Omental fat pad (tissue), 4 donors: ENCODE measurements at places on chromosomes 11 and 22.

GRCh38 chr22:21745948-21746347, 10.4 kb upstream of the YPEL1 start:
- DNase-seq, result no peak

- no peak for DNase-seq
Observed at GRCh38 chr11:75107187-75107586, 10.5 kb upstream of the OR2AT4 start.

- DNase-seq, result no peak
Observed at GRCh38 chr22:25397616-25398015, 166.9 kb upstream of the GRK3 start.

GRCh38 chr22:49586873-49587272, 240.8 kb downstream of the BRD1 start:
- DNase-seq, result no peak

DNA sequence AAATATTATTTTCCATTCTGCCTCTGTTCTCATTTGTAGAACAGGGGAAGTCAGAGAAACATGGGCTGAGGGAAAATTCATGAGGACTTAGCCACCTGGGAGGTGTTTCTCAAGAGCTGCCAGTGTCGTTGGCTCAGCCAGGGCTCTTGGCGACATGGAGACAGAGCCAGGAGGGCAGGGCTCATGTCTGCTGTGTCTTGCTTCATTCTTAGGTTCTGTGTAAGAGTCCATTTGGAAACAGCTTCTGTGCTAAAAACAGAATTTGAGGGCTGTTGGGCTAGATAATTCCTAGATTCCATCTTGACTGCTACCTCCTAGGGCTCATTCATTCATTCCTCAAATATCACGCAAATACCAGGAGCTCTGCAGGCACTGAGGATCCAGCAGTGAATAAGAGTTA, 15.1 kb upstream of the MRGPRX2 start:
- DNase-seq, result no peak

GRCh38 chr11:21307874-21308273, 638.5 kb downstream of the NELL1 start:
- no peak for DNase-seq

DNA sequence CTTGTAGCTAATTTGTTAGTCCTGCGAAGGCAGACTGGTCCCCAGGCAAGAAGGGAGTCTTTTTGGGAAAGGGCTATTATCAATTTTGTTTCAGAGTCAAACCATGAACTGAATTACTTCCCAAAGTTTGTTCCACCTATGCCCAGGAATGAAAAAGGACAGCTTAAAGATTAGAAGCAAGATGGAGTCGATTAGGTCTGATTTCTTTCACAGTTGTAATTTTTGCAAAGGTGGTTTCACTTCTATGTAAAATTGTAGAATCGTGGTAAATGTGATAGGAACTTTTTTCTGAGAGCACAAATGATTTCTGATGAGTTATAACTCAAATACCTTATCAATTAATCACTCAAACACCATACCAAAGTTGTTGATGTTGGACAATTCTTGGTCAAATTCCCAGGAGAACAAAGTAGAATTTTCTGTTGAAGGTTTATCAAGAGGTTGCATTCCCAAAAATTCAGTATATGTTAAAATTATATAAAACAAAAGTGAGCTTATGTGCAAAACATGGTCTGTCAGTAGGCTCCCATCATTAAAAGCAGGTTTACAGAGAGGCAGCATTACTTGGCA, 2.9 kb upstream of the CTSC start:
- DNase-seq, result no peak

DNA sequence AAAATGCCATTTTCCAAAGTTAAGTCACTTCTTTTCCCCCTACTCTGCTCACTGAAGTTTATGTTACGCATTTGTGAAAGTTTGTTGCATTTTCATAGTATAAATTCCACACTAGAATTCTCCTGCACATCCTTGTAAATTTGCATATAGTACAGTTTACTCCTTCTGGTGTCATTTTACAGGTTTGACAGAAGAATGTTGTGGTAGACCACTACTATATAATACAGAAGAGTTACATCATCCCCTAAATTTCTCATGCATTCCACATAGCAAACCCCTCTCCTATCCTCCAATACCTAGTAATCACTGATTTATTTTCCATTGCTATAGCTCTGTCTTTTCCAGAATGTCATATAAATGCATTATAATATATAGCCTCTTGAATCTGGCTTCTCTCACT, 64.5 kb downstream of the CCDC73 start:
- DNase-seq, result no peak

- DNase-seq, result peak; percentile 25
Observed at GRCh38 chr22:30649430-30650007, 13.9 kb downstream of the SLC35E4 start.

- no peak for DNase-seq
Observed at GRCh38 chr11:66363187-66363601, 8.4 kb downstream of the SLC29A2 start.

- DNase-seq, result no peak
Observed at GRCh38 chr11:77705195-77705875, 67.7 kb upstream of the CLNS1A start.

DNA sequence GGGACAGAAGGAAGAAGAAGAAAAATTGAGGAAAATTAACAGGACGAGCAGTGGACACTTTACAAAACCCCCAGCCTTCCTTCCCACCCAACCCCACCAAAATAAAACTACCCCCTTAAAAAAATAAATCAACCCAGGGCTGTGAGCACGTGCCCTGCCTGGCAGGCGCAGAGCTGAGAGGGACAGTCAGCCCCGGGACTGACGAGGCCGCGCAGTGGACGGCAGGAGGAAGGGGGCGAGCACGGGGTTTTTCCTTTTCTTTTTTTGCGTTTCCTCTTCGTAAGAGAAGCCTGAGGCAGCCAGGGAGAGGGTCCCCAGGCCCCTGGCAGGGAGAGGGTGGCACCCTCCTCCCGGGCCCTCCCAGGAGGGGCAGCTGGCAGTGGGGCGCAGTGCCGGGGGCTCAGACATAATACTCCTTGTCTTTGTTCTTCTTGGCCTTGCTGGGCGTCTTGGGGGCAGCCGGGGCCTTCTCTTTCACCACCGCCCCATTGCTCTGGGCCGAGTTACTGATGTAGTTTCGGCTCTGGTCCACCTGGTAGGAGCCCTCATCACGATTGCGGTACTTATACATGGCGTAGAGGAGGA, 15.9 kb downstream of the SLC22A12 start:
- DNase-seq, result no peak

- DNase-seq, result no peak
Observed at GRCh38 chr11:12862696-12863469, 146.2 kb upstream of the RASSF10 start.

DNA sequence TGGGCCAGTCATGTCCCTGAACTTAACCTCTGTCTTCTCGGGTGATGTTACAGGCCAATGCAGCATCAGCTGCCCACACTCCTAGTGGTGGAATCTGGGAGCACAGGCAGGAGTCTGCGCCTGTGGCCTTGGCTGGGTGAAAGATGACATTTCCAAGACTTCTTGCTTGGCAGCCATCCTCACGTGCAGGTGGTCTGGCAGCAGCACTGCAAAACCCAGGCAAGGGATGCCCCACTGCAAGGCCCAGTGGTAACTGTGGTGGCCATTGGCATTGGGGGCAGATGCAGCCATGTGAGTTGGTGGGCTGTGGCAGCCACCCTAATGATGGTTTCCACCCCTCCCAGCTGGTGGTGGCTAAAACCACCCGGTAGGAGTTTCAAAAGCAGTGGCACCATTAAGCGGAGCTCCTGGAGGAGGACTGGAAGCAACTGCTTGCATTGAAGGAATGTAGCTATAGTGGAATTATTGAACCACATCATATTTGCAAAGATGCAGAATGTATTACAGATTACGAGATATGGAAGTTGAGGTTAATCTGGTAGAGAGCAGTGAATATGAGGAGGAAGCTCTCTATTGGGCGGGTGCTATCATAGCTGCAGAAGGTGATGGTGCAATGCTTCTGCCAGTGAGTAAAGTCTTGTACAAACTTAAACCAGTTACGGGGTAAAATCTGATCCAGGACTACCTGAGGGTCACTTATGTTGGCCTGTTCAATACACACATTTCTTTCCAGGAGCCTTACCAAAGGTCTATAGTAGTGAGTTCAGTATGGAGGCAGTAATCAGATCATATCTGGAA, 120.7 kb upstream of the TOP3B start:
- no peak for DNase-seq

GRCh38 chr22:35306350-35306967, 6.8 kb downstream of the TOM1 start:
- DNase-seq, result no peak
